ENCODE measurements at places on chromosomes 4 and X.

GRCh38 chr4:8152090-8152864, 6.3 kb downstream of the ABLIM2 start:
- DNase-seq: no peak

DNA sequence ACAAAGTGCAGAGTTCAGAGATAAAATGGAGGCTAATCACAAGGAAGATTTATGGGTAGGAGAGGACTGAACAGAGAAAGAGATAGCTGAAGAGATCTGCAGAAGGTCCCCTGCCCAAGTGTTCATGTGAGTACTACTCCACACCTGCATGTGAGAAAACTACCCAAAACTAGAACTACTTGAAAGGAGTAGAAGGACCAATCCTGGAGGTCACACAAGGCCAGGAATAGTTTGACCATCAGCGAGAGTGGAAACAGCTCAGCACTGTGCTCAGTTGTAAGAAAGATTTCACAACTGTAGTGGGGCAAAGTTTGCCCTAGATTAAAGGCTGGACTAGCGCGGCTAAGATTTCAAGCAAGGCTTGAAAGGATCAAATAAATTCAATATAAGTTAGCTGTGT, 422.7 kb upstream of the LCORL start:
- DNase-seq: no peak

DNA sequence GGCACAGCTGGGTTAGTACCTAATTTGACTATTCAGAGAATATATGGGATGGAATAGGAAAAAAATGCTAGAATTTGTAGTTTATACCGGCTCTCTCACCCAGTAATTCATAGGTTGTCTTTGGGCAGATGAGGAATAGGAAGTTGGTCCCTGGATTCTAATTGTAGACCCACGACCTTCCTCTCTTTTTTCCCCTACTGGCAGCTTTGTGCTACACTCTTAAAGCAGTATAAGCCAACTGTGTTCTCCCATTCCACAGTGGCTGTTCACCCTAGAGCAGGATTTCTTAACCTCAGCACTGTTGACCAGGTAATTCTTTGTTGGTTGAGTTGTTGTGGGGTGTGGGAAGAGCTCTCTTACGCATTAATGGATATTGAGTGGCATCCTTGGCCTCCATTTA, 92.9 kb downstream of the FNIP2 start:
- DNase-seq: no peak

DNA sequence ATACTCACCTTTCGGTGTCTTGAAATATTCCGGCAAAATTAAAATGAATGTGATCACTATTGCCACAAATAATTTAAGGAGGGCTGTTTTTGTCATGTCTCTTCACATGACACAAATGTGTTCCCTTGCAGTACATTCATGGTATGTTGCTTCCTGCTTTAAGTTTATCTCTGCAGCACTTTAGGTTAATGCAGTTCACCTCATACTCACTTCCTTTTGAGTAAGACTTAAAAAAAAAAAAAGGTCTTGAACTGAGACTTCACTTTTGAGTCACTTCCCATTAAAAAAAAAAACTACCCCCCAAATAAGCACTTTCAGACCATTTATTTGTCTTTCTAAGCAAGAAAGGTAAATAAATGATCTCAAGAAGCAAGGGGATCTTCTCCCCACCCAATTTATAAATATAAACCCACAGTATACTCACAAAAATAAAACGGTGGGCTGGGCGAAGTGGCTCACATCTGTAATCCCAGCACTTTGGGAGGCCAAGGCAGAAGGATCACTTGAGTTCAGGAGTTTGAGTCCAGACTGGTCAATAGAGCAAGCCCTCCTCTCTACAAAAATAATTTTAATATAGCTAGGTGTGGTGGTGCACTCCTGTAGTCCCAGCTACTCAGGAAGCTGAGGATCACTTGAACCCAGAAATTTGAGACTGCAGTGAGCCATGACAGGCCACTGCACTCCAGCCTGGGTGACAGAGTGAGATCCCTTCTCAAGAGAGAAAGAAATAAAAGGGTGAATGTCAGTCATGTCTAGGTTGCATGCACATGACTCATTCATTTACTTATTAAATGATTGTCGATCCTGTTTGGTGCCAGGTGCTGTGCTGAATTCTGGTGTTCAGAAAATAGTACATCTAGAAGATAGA, at the start of gene TMEM156:
Gene TMEM156, minus strand, starts transcription at position 192 of the 868 bp plus-strand sequence. Its CDS starts 96 bp downstream, at position 96.
- no peak for DNase-seq

DNA sequence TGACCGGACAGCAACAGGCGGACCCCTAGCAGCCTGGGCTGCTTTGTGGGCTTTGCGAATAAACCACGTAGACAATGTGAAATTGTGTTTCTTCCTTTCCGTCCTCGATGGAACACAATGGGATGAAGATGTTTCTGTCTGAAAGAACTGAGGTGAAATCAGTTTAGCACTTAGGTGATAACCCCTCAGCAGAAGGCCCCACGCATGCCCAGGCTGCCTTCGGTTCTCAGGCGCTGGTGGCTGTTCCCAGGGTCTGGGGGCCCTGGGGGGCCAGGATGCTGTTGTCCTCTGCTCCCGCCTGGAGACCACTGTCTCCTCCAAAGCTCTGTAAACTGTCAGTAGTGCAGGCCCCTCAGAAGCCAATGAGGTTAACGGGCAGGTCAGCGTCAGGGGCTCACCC, 73.9 kb upstream of the HGFAC start:
- DNase-seq: no peak

DNA sequence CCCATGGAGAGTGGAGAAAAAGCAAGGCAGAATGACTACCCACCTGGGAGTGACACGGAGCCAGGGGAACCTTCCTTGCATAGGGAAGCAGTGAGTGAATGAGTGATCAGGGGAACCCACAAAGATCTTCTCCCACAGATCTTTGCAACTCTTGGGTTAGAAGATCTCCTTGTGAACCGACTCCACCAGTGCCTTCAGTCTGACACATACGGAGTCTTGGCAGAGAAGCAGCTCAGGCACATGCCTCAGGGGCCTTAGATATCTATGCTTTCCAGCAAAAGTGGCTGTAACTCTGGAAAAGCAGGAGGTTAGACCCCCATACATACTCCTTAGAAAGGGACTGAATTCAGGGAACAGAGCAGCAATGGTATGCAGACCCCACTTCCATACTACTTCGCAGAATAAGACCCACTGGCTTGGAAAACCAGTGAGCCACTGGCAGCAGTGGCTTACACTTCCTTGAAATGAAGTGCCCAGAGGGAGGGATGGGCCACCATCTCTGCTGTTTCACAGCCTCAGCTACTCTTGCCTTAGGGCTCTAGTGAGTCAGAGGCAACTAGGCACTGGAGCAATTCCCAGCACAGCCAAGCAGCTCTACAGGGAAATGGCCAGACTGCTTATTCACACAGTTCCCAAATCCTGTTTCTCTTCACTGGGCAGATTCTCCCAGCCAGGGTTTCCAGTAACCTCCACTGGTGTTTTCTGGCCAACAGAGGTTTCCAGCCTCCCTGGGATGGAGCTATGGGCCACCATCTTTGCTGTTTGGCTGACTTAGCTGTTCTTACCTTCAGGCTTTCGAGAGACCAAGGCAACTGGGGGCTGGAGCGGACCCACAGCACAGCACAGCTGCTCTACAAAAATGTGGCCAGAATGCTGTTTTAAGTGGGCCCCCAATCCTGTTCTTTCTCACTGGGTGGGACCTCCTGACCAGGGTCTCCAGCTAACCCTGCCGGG, 82.8 kb upstream of the TCEAL2 start:
- no peak for DNase-seq

DNA sequence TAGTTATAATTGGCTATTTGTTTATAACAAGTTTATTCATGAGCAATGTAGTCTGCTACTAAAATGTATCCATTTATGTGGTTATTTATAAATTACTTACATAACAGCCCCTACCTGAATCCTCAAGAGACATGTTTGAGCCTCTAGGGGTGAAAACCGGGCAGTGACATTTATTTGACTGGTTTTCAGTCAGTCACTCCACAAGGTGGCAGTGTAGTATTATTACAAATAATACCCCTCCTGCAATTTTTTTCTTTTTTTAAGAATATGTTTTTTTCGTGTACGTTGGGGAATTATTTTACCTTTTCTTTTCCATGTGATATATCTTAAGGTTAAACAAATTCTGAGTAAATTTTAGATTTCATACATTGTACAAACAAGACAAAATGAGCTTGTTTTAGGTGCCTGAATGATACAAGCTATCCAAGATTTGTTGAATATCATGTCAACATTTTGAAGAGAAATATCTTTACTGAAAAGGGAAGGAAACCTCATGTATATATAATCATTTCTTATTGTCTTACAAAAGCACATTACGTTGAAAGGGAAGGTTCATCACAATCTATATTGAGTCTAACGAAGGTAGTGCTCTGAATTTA, 598.7 kb upstream of the TECRL start:
- no peak for DNase-seq

DNA sequence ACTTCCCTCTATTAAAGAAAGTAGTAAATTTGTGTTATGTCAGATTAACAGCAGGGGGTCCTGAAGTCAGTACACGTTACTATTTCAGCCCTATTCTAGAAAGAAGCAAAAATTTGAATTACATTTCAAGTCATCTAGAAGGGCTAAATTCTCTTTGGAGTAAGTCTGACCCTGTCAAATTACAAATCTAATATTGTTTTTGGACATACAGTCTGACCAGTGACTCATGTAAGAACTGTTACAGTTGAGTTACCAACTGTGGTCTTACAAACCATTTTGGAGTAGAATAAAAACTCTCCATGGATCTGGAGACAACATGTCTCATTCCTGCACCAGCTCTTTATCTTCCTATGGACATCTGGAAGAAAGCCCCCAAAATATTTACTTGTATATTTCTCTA, 36.0 kb upstream of the GYPA start:
- DNase-seq: no peak

DNA sequence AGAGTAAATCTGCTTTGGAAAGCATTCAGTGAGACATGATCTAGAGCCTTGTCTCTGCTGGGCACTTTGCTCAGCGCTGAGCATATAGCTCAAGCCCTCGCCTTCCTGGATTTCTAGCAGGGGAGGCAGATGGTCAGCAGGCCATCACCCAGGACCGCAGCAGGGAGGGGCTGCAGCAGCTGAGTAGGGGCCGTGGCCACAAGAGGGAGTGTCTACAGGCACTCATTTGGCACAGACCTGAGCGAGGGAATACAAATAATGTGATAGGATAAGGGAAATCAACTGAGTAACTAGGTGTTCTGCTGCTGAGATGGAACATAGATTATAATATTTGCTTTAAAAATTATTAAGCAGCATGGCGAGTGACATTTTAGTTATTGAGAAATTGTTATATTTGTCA, 30.2 kb downstream of the OFD1 start:
- DNase-seq: no peak

- DNase-seq: no peak
These were observed 1142.2 kb downstream of the C4orf33 start for GRCh38 chr4:130238121-130238520.

DNA sequence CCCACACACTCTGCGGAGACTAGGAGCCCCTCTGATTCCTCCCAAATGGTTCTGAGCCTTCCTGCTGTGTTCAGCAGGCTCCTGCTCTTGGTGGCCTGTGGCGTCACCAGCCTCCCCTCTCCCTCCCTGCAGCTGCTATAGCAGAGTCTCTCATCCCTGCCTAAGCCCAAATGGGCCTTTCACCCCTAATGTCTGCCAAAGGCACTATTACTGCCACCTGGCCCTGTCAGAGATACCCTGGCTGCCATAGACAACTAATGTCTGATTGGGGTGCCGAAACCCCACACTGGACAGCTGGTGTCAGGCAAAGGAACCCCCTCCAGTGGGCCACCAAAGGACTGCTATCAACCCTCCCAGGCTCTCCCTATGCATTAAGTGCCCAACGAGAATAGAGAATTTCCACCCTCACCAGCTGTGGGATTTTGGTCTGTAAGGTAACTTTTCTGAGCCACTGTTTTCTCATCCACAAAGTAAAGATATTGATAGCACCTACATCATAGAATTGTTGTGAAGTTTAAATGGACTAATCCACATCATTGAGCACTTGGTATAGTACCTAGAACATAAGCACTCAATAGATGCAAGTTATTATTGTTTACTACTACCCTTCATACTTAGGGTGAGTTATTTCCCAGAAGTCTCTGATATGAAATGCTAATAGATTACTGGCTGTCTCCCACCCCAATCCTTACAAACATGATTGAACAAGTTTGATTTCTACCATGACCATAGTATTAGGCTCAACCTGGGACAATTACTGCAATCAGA, 421.3 kb downstream of the MID1IP1 start:
- DNase-seq: no peak

- no peak for DNase-seq
These were observed 6.8 kb upstream of the S100G start for GRCh38 chrX:16643176-16643575.

- no peak for DNase-seq
These were observed 26.9 kb downstream of the NKX6-1 start for GRCh38 chr4:84472154-84472553.

- DNase-seq: no peak
These were observed 3.9 kb upstream of the TRIM60 start for GRCh38 chr4:165027762-165028402.

DNA sequence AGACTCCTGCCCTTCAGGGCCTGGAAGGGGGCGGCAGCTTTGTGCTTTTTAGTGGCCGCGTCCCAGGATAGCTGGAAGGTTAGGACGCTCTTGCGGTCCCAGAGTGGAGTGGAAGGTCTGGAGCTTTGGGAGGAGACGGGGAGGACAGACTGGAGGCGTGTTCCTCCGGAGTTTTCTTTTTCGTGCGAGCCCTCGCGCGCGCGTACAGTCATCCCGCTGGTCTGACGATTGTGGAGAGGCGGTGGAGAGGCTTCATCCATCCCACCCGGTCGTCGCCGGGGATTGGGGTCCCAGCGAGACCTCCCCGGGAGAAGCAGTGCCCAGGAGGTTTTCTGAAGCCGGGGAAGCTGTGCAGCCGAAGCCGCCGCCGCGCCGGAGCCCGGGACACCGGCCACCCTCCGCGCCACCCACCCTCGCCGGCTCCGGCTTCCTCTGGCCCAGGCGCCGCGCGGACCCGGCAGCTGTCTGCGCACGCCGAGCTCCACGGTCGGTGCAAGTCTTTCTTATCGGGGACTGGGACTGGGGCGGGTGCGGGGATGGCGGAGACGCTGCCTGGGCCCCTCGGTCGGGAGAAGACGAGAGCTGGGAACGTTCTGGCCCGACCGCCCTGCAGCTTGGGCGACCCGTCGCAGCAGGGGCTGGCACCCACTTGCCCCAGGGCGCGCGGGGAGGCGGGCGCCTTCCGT, at the start of gene EDNRA:
Gene EDNRA, plus strand, starts transcription at position 207 of the 686 bp plus-strand sequence. CDS start 4,585 bp downstream, outside the sequence.
- no peak for DNase-seq

- DNase-seq: no peak
These were observed at the start of gene ARHGEF38 for GRCh38 chr4:105551965-105552746. Gene ARHGEF38 (plus strand): TSS chr4:105552620. CDS start chr4:105552766, 146 bp downstream.

DNA sequence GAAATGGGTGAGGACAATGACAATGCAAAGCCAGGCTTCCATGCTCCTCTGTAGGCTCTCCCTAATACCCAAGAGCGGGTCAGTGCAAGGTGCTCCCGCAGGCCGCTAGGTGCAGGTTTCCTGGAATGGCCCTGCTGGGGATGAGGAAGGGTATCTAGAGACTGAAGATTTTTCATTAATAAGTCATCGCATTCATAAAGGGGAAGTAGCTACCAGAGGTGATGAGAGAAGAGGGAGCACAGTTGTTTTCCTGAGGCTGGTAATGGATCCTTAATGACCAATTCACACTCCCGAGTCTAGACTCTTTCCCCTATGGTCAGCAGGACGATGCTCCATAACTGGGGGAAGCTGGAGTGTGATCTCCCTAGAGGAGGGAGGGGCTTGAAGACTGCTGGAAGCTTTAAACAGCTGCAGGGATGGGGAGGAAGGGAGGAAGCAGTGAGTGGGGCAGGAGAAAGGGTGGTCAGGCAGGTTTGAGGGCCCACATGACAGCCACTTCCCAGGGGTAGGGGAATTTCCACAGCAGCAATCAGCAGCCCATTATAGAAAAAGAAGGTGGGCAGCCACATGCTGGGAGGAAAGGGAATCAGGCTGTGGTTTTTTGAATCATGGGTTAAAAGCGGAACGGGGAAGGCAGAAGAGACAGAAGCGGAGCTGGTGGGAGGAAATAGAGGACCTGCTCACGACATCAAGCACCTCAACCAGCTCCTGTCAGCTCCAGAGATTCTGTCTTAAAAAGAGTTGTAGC, 10.2 kb upstream of the ATP6AP2 start:
- DNase-seq: no peak
